ENCODE measurements at places on chromosomes 16 and 17.

- no peak for DNase-seq
These were observed 25.7 kb downstream of the CALB2 start for GRCh38 chr16:71384073-71384724.

DNA sequence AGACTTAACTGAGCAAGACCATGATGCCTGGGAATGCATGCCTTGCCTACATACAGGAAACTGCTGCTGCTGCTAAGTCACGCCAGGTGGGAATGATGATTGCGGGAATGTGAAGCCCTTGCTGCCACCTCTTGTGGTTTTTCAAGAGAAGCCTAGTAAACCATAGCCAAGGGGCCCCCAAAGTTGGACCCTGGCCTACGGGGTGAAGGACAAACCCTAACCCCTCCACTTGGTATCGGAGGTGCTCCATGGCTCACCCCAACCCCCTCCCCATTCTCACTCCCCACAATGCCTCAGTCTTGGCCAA lies 233.9 kb downstream of the ZNF423 start:
- no peak for DNase-seq

- DNase-seq: no peak
These were observed 25.0 kb downstream of the HEATR9 start for GRCh38 chr17:35843698-35844097.

DNA sequence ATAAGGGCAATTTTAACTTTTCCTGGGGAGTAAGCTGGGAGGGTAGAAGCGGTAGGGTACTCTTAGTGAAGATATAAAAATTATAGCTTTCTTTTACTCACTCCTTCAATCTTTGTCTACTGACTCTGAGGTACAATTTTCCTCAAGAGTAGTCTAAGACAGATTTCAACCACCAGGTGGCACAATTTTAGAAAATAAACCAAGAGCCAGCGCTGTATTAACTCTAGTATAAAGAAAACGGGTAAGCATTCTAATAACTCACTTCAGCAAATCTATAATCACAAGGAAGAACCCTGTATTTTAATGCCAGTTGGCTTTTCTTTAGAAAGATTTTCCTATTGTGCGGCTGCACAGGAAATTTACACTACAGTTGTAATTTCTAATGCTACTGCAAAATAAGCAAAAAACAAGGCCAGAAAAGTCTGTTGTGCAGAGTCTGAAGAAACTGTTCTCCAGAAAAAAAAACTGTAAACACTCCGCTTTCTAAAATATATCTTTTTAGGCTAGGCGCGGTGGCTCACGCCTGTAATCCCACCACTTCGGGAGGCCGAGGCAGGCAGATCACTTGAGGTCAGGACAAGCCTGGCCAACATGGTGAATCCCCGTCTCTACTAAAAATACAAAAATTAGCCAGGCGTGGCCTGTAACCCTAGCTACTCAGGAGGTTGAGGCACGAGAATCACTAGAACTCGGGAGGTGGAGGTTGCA lies 1.9 kb downstream of the CMC2 start:
- DNase-seq: no peak

Measured in stimulated activated CD4-positive, alpha-beta T cell treated with anti-CD3 and anti-CD28 coated beads, Interleukin-1b, Interleukin-23, amount 100 ng/mL, for 1 hour (primary cell).